ENCODE measurements at places on chromosomes 16 and 17.

GRCh38 chr16:1696863-1697262 lies 9.1 kb upstream of the MAPK8IP3 start:
- no peak for DNase-seq

DNA sequence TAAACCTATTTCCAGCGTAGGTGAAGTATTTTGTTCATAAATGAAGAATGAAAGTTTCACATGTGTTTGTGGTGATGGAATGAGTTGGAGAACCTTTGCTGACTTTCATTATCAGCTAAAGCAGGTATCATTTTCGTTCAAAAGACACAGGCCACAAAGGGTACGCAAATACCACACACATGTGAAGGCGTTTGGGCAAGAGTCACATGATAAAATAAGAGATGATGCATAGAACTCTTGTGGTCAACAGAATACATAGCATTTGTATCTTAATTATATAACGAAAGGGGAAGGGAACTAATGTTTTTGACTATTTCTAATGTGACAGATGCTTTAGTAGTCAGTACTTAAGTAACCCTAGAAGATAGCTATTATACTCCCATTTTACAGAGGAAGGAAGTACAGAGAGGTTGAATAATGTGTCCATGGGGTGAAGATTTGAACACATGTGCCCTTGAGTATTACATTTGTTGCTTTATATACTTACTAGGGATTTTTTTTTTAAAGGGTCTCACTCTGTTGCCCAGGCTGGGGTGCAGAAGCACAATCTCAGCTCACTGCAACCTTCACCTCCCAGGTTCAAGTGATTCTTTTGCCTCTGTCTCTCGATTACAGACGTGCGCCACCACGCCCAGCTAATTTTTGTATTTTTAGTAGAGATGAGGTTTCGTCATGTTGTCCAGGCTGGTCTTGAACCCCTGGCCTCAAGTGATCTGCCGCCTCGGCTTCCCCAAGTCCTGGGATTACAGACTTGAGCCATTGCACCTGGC lies 4.8 kb downstream of the RPA1 start:
- DNase-seq = no peak

GRCh38 chr16:27951489-27952120 lies 111.9 kb downstream of the GSG1L start:
- DNase-seq = no peak

- DNase-seq = no peak
These were observed 6.3 kb upstream of the TBCD start for GRCh38 chr17:82745524-82745923.

GRCh38 chr17:1511756-1512321 lies 4.6 kb downstream of the INPP5K start:
- no peak for DNase-seq

GRCh38 chr17:13634021-13634420 lies 32.3 kb upstream of the HS3ST3A1 start:
- DNase-seq = no peak

DNA sequence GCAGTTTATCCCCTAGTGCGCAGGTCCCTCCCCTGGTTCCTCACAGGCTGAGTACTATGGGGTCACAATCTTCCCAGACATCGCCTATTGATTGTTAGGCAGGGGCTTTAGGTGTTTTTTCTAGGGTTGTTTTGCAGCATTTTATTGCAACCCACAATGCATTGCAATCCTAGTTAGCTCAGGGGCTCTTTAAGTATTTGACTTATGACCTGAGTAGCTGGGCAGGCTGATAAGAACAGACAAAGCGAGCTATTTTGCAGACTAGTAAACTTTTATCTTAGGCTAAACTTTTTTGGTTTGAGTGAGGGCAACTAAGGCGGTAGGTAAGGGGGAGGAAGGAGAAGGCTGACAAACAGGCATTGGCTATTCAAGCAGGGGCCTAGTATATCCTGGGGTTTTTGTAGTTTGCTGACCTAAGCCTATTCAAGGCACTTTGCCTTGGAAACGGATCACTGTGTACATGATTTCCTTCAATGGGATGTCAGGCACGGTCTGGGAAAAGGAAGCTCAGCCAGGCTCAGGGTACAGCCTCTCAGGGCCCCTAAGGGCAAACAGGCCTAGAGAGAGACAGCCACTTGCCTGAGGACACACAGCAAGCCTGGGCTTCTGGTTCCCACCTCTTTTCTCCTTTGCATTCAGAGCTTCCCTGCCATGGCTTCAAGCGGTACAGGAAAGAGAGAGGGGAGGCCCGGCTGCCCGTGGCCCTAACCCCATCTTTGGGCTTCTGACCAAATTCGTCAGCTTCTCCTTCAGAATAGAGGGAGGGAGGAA lies 6.4 kb downstream of the DRC7 start:
- no peak for DNase-seq

- no peak for DNase-seq
These were observed 184.7 kb downstream of the SOX9 start for GRCh38 chr17:72305472-72305871.

DNA sequence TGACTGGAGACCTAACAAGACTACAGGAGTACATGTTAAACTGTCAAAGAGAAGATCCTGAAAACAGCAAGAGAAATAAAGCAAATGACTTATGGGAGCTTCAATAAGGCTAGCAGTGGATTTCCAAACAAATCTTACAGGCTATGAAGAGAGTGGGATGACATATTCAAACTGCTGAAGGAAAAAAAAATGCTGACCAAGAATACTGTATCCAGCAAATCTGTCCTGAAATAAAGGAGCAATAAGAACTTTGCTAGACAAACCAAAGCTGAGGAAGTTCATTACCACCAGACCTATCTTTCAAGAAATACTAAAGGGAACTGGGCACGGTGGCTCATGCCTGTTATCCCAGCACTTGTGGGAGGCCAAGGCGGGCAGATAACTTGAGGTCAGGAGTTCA lies 28.6 kb downstream of the ZFP1 start:
- no peak for DNase-seq

GRCh38 chr16:53964145-53964790 lies 260.3 kb downstream of the FTO start:
- DNase-seq = no peak

DNA sequence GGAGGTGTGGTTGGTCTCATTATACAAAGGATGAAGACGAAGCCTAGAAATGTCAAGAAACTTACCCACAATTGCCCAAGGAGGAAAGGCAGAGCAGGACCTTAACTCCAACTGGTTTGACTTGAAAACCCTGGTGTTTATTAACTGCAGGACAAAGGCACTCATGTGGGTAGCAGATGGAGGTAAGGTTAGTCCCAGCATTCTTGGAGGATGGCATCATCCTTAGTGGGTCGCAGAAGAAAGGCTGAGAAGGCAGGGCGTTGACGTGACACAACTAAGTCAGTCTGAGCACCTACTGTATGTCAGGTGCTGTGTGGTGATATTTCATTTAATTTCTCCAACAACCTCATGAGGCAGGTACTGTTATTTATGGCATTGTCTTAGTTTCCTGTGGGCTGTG lies 101.3 kb downstream of the HAPSTR1 start:
- no peak for DNase-seq

DNA sequence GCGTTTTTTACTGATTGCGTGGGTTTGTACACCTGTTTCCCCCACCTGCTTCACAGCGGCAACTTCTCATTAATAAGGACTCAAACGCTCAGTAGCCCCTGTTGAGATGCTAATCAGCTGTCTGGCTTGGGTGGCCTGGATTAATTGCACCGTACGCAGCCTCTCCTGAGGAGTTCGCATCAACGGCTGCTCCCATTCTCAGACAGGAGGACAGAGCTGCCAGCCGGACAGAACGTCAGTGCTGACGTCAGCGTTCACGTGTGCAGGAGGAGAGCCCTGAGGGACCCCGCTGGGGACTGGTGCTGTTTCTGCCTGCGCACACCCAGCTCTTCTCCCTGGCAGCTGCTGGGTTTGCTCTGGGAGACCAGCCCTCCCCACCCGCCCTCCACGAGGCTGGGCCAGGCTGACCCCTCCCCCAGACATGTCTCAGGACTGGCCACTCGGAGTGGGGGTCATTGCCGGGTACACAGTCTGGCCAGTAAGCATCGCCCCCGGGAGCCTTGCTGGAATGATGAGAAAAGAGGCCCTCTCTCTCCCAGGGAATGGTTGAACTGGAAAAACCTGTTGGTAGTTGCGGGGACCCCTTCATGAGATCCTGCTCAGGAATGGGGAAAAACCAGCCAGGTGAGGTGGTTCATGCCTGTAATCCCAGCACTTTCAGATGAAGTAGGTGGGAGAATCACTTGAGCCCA lies 5.7 kb upstream of the BANP start:
- peak; percentile 85 for DNase-seq

- no peak for DNase-seq
These were observed 47.2 kb downstream of the SRL start for GRCh38 chr16:4194661-4195060.
